ENCODE measurements at places on chromosomes 13 and 19.
A peak's percentile ranks its signal among the peaks of the same experiment; 100 is the strongest.

- DNase-seq, result no peak
Observed at GRCh38 chr19:13622766-13623715, 116.8 kb upstream of the CACNA1A start.

- no peak for DNase-seq
Observed at GRCh38 chr19:2120821-2121220, 24.1 kb downstream of the IZUMO4 start.

DNA sequence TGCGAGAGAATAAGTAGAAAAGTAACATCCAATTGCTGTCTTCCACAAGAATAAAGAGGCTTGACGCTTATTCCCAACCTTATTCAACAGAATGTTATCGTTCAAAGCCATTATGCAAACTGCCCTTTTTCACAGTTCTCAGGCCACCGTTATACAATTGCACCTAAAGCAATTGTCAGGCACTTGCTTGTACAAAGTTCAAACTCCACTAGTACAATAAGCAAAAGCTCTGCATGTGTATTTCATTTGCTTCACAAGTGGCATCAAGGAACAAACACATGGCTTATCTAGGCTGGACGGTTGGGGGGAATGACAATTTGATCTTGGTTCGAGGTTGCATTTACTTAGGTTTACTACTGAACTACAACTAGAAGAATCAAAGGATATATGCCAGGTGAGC, 815.6 kb downstream of the EFNB2 start:
- DNase-seq, result no peak

DNA sequence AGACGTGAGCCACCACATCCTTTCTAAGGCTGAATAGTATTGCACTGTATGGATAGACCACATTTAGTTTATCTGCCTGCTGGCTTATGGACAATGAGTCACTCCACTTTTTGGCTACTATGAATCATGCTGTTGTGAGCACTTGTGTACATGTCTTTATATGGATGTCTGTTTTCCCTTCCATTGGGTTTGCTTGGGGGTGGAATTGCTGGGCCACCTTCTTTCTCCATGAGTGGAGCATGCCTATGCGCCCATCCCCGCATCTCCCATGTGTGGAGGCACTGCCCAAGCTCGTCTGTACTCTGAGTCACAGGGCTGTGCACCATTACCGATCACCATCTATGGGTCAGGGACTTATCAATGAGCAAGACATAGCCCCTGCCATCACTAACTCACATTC, 127.2 kb upstream of the GJB6 start:
- DNase-seq, result peak; percentile 3

GRCh38 chr19:33561261-33561660, 39.7 kb upstream of the PEPD start:
- no peak for DNase-seq

DNA sequence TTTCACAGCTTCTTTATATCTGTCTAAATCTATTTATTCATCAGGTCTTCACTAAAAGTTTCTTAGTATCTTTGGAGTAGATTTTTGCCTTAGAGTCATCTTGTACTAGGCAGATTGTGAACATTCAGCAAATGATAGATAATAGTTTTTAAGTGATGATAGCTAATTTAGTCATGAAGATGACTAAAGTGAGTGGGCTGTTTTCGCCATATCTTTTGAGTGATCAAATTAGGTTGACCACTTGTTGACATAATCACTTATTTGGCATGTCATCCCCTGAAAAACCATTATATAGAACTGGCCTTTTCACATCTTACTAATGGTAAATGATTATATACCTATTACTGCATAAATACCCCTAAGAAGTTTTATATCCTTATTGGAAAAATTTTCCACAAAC, 999.2 kb downstream of the PCDH17 start:
- DNase-seq, result no peak

DNA sequence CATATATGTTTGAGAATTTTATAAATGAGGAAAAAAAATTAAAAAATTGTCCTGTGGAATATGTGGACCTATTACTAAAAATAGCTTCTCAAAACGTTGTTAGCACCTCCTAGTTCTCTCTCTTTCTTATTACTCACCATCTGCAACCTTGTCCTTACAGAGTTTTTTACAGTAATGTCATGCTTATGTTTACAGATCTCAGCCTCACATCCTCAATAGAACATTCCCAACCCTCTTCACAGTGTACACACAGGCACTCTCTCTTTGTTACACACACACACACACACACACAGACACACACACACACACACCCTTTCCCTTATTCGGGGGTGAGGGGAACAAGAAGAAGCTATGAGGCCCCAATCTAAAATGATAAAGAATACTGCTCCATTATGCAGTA, 197.7 kb downstream of the SLITRK6 start:
- no peak for DNase-seq

- no peak for DNase-seq
Observed at GRCh38 chr13:107457686-107458085, 757.6 kb downstream of the LIG4 start.

DNA sequence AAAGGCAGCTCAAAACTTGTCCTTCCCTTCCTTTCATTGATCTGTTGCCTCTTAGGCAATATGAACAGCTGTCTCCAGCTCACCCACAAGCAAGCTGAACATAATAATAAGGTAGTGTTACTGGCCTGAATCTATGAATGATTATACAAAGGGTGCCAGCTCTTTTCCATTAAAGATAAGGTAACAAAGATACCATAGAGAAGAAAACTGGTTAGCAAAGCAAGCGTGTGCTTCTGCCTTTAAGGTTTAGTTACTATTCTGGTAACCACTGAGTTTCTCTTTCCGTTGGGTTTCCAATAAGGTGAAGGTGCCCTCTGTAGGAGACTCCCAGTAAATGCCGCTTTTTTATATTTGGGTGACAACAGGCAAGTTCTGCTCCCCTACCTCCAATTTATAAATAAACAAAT, 12.1 kb upstream of the DACH1 start:
- DNase-seq, result no peak

DNA sequence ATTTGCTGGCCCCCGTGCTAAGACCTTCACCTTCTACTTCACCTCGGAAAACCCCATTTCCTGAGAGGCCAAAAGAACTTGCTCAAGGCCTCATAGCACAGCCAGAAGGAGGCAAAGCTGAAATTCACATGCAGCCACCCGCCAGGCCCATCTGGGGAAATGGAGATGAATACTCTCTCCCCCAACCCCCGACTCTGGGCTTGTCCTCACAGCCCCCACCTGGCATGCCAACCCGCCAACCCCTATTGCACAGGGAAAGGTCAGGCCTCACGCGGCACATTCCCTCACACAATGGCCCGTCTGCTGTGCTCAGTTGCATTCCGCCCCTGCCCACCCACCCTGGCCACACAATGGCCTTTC, 3.2 kb downstream of the PRX start:
- no peak for DNase-seq

DNA sequence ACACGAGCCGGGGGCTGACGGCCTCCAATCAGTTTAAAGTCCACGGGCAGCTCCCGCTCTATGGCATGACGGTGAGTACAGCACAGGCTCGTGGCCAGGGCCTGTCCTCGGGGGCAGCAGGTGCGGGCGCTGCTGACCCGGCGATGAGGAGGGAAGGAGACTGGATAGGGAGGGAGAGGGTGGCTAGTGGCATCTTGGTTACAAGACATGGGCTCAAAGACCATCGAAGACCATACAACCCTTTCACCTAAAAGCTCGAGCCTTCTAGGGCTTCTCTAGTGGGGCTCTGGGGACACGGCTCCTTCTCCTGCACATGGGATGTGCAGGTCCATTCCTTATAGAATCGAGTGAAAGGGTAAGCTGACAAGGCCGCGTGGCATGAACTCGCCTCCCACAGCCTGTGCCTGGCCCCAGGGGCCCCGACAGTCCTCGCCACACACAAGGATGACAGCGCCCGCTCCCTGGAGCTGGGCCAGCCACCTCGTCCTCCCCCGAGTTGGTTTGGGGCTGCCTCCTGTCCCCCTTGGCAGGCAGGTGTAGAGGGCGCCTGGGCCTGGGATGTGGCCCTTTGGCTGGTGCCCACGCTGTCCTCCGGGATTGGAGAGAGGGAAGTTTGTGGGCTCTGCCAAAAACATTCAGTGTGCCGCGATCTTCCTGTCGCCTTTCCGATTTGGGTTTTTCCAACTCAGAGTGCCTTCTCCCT, 137.6 kb downstream of the STK24 start:
- no peak for DNase-seq

DNA sequence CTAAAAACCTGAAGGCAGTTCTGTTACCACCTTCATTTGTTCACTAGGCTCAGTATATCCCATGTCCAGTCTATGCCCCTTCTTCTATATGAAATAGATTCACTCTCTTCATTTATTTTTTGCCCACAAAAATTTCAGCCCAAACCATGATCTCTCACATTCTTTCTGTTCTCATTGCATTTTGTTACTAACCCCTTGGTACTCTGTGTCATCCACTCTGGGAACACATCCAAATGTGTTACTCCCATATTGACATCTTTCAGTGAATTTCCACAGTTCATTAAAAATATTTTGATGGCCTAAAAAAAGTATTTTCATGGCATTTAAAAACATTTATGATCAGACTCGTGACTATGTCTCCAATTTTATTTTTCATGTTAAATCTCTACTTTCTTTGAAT, 378.9 kb downstream of the SLITRK1 start:
- no peak for DNase-seq

DNA sequence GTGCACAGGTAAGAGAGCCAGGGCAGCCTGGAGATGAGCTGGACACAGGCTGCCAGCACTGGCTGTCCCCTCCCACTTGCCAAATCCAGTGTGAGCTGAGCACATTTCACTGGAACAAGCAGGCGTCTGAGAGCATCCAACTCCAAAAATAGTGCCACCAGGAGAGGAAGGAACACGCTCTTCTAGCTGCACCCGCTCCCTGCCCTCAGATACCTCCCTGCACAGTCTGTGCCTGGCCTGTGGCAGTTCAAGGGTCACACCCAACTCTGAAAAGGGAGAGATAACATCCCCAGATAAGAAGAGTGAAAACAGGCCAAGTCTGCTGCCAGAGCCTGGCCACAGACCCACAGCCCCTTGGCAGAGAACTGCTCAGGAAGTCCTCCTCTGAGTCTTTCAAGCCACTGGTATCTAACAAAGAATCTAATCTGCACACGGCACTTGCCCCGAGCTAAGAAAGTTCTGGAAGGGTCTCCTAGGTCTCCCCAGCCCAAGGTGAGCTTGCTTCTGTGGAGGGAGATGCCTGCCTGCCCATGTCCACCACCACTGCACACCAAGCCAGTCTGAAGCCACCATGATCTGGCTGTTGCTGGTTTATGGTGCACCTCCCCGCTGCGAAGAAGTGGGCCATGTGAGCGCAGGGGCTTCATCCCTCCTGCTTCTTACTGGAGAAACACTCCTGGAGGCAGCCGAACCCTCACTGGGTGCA, 14.7 kb downstream of the ELL start:
- no peak for DNase-seq

DNA sequence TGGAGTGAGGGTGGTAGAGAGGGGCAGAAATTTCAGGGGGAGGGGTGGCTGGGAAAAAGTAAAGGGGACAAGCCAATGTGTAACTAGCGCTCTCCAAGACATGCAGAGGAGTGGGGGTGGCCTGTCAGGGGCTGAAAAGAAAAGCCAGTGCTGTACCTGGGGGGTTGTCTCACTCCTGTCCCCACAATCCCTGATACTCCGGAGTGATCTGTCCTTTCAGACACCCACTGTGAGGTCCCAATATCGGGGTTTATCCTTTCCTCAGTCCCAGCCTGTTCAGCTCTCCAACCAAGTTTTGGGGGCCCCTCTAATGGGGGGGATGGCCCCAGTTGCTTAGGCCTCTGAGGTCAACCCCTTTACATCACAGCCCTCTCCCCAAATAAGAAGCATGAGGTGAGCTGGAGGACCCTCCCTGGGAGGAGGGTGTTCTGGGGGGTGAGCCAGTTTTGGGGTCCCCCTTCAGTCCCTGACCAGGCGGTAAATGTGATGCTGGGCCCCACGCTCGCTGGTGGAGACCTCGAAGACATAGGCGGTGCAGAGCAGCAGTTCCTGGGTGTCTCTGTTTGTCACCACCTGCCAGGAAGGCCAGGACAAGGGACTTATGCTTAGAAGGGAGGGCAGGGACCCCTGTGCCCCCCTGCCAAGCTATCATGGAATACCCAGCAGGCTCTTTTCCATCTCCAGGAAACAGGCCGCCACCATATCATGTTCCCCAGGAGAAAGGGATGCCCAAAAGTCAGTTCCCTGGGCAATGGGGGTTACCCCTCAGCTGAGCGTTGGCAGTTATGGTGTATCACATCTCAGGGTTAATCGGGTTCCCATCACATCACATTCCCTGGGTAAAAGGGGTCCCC, 5.9 kb downstream of the CD37 start:
- no peak for DNase-seq

GRCh38 chr19:2650515-2650914, 52.0 kb downstream of the GNG7 start:
- no peak for DNase-seq

DNA sequence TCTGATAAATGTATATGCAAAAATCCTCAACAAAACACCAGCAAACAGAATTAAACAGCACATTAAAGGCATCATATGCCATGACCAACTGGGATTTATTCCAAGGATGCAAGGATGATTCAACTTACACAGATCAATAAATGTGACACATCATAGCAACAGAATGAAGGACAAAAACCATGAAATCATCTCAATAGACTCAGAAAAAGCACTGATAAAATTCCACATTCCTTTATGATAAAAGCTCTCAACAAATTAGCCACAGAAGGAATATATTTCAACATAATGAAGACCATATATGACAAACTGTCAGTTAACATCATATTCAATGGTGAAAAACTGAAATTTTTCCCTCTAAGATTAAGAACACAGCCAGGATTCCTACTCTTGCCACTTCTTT, 691.6 kb downstream of the DIAPH3 start:
- DNase-seq, result no peak

DNA sequence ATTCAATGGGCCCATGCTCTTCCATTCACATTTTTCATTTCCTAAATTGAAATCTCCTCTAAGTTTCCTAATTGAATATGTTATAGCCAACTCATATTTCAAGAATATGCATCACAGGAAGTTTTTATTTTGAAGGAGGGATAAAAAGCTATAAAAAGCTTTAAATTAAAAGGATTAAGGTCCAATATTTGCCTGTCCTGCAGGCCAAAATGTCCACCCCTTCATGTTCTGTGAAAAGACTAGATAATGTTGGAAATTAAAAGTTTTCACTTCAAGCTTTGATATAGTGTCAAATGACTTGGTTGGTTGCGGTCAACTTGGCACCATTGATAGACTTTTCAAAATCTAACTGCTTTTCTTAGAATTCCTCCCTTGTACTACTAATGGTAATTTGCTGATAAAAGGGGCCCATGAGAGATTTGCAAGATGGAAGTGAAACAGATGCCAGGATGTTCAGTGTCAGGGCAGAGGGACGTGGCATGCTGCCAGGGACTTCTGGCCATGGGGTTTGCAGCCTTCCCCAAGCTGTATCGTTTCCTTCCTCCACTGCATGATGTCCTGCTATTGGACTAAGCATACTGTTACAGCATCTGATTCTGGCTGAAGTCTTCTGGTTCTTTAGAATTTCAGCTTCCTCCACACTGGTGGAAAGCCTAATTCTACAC, 547.3 kb upstream of the MIR17HG start:
- no peak for DNase-seq

GRCh38 chr19:49987159-49987698, 26.3 kb upstream of the SIGLEC11 start:
- DNase-seq, result peak; percentile 79

DNA sequence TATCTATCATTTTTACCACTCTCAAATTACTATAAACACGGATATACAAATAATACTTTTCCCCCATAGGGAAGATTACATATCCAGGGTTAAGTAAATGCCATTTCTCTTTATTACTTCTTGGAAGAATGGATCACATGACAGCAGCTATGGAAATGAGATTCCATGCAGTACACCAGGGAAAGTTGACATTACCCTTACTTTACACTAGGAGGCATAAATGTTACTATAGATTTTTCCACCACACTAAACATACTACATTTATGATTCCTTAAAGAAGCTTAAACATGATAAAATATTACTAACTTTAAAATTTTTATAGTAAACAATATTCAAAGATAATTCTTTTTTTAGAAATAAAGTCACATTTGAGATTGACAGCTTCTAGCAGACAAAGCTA, 611.4 kb downstream of the PCDH9 start:
- peak; percentile 42 for DNase-seq

Measured in glomerular endothelial cell (primary cell).